Naive thymus-derived CD4-positive, alpha-beta T cell (primary cell): ENCODE measurements at places on chromosomes 2 and 18. TPM values are rescaled to one million over a fixed set of nuclear protein-coding genes. Genes with fewer than 3 reads are reported as not detected.

The QPCT gene
- polyA plus RNA-seq = 0.56 TPM

GRCh38 chr2:217743966-217744761 is 258.6 kb downstream of the TNS1 start:
- no peaks in the 10 kb centered on the region for H3K36me3 ChIP-seq
- no peak overlapping the region for H3K4me3 ChIP-seq
- no peak for DNase-seq
- H3K4me1 ChIP-seq = no peaks in the 10 kb centered on the region
- H3K27me3 ChIP-seq = no peaks in the 10 kb centered on the region

DNA sequence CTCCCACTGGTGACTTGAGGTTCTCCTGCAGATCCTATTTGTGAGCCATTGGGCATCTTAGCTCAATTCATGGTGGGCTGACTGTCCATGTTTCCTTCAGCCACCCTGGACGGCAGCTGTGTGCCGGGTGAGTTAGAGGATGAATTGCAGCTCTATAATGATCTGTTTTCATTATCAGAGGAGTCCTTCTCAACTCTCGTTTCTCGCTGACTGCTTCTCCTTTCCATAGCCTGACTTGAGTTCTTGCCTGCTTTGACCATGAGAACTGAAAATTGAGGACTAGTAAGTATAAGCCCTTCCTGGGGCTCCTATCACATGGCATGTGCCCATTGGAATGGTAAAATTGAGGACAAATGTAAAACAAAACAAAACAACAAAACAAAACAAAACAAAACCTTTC is 121.8 kb downstream of the CDC42EP3 start:
- no peak overlapping the region for H3K4me3 ChIP-seq
- no peaks in the 10 kb centered on the region for H3K36me3 ChIP-seq
- H3K27ac ChIP-seq = no peak overlapping the region
- DNase-seq = no peak
- H3K27me3 ChIP-seq = no peaks in the 10 kb centered on the region

DNA sequence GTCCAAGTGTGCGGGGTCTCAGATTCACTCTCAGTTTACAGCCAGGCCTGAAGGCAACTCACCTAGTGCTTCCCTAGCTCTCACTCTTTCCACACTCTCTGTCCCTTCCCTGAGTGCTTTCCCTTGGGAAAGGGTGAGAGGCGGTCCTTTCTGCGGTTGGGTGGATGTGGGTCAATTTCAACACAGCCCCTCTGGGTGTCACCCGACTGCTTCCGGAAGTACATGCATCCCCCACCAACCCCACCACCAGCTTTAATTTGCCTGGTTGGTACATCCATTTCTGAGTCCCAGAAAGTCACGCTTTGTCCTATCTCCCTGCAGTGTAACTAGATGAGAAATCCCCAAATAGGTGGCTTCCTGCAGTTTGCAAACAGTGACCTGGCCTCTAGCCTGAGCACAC is 307.3 kb upstream of the MEIS1 start:
- no peak for DNase-seq
- H3K36me3 ChIP-seq = no peaks in the 10 kb centered on the region
- no peaks in the 10 kb centered on the region for H3K27me3 ChIP-seq
- no peak overlapping the region for H3K4me3 ChIP-seq
- no peak overlapping the region for H3K27ac ChIP-seq

DNA sequence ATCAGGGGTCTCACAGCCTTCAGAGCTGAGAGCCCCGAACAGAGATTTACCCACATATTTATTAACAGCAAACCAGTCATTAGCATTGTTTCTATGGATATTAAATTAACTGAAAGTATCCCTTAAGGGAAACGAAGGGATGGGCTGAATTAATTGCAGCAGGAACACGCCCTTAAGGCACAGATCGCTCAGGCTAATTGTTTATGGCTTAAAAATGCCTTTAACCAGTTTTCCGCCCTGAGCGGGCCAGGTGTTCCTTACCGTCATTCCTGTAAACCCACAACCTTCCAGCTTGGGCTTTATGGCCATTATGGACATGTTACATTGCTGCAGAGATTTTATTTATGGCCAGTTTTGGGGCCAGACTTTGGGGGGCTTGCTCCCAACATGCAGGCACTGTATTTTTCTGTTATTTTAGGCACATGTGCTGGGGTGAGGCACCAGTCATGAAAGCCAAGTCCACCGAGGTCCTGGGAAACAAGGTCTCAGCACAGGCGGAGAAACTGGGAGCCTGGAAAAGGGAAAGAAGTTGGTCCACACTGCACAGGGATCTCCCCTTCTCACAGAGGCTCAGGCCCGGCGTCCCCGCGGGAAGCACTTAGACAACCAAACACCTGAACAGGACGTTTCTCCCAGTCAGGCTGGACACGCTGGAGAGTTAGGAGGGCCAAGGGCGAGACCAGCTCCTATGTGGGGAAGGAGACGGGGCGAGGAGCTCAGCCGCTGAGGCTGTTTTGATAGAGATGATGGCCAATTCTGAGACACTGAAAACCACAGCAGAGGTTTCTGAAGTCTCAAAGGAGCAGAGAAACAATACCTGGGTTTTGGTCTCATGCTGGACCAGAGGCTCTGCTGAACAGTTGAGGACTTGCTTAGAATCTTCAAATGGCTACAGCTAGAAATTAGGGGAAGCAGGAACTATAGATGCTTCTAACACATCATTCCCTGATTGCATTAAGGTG is 86.7 kb downstream of the TMEM18 start:
- H3K27me3 ChIP-seq = no peaks in the 10 kb centered on the region
- H3K27ac ChIP-seq = no peak overlapping the region
- peaks cover 7% of the 10 kb centered on the region for H3K4me1 ChIP-seq

DNA sequence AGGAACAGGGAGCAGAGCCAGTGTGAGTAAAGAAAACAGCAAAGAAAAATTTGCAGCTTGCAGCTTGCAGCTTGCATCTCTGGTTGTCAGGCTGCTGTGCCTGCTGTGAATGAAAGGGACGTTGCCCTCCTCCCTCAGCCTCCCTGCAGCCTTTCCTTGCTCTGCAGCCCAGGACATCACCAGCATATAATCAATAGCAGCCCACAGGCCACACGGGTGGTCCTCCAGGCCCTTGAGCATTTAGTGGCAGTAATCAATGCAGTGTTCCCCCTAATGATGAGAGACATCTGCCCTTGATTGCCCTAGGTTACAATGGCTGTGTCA is 122.2 kb upstream of the TACR1 start:
- no peaks in the 10 kb centered on the region for H3K36me3 ChIP-seq
- no peaks in the 10 kb centered on the region for H3K27me3 ChIP-seq
- no peak overlapping the region for H3K27ac ChIP-seq
- H3K4me1 ChIP-seq = no peaks in the 10 kb centered on the region

DNA sequence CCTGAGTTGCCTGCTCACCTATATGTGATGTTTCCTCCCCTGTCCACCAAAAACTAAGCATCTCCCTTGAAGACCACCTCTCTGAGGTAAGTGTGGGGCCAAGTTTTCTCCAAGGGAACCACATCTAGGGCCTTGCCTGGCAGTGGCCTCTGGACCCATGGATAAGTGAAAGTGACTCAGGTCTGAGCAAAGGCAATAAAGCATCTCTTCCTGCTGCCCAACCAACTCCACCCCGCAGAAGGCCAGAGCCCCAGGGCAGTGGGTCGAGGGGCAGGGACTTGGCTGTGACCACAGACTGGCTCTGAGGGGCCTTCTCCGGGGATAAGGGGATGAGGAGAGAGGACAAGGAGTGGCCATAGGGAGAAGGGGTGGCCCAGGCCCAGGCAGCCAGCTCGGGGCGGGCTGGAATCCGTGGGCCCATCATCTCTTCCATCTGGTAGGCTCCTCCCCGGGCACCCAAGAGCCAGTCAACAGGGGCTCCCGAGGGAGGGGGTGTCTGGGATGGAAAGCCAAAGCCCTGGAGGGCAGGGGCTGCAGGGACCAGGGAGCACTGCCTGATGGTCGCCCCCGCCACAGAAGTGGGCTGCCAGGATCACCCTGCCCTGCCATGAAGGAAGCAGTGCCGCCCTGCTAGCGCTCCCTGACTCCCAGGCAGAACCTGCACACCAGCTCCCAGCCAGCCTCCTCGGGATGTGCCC is 33.4 kb downstream of the EMX1 start:
- no peak for DNase-seq
- H3K36me3 ChIP-seq = no peaks in the 10 kb centered on the region
- peaks cover 4% of the 10 kb centered on the region for H3K4me1 ChIP-seq
- no peak overlapping the region for H3K27ac ChIP-seq
- no peak overlapping the region for H3K4me3 ChIP-seq
